ENCODE measurements at places on chromosomes 3 and 15.
A peak's percentile ranks its signal among the peaks of the same experiment; 100 is the strongest.

GRCh38 chr3:197495999-197496745 lies 59.6 kb downstream of the BDH1 start:
- DNase-seq = peak; percentile 49

GRCh38 chr3:119630128-119630879 lies 30.1 kb downstream of the POPDC2 start:
- DNase-seq = no peak

DNA sequence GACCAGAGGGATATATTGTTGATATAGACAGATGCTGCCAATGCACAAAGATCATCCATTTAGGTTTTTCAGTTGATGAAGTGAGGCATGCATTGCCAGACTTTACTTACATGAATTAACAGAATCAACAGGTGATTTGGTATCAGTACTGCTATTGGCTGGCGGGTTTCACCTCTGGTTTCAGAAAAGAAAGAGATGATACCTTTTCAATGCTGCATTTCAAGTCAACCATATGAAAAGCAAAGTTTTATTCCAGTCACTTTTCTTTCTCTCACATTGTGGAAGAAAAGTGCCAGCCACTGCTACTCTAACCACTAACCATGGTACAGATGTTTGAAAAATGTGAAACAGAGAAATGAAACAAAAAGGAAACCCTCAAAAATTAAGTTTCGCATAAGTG lies 289.1 kb downstream of the TIGIT start:
- DNase-seq = no peak

DNA sequence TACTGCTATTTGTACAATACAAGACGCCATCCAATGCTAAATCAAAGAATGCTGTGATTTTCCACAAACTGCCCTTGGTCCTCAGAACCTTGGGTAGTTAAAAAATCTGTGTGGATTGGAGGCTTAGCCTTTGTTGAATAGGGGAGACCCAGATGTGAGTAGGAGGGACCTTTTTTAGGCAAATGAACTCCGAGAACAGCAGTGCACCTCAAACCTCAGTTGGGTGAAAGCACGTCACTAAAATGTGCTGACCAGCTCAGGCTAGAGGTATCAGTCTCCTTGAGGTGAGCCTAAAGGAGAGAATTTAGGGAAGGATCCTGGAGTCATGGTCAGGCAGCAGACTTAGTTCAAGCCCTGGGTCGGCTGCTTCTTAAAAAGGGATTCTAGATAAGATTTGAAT lies 200.7 kb downstream of the SOX2 start:
- no peak for DNase-seq

GRCh38 chr3:122353893-122354401 lies 28.9 kb downstream of the CSTA start:
- no peak for DNase-seq

DNA sequence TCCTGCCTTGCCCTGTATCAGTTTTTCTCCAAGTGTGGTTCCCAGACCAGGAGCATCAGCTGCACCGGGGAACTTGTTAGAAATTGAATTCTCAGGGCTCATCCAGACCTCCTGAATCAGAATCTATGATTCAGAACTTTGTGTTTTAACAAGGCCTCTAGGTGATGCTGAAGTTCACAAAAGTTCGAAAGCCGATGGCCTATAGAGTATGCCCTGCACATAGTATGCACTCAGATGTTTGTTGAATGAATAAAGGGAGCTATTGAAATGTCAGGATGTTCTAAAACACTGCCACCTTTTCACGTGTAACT lies 664 bp upstream of the LARP6 start:
- DNase-seq = no peak

DNA sequence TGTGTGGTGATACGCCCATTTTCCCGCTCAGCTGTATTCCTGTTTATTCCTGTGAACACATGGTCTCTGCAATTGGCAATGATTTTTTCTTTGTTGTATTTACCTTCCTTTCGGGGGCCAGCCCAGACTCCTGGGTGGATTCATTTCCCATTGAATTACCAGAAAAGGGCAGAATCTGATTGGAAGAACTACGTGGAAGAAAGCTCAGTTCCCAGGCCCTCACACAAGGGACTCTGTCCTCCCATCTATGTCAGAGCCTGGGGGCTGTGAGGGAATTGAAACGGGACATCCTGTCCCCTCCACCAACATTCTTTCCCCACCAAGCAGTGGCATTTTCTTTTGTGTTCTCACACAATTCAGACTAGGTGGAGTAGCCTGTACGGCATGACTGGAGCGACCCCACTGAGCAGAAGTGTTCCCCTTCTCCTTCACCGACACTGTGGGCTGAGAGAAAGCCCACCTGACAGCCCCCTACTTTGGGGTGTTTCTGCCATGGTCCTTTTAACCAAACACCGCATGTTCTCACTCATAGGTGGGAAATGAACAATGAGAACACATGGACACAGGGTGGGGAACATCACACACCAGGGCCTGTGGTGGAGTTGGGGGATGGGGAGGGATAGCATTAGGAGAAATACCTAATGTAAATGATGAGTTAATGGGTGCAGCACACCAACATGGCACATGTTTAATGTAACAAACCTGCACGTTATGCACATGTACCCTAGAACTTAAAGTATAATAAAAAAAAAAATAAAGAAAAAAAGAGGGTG lies 32.1 kb upstream of the RFTN1 start:
- DNase-seq = no peak

DNA sequence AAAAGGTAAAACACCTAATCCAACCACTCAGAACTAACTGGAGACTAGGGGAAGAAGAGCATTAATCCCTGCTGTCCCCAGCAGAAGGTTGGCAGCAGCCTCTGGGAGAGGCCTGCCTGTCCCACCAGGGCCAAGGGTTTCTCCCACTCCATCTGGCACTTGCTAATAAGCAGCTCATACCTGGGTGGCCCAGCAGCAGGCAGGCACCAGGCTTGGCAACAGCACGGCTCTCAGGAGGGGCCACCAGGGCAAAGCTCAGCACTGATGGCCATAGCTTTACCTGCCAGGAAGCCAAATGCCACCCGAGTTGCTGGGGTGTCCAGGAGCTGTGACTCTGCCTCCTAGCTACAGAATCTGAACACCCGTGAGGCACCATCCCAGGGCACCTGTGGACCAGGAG lies 58.3 kb downstream of the BOC start:
- DNase-seq = no peak

DNA sequence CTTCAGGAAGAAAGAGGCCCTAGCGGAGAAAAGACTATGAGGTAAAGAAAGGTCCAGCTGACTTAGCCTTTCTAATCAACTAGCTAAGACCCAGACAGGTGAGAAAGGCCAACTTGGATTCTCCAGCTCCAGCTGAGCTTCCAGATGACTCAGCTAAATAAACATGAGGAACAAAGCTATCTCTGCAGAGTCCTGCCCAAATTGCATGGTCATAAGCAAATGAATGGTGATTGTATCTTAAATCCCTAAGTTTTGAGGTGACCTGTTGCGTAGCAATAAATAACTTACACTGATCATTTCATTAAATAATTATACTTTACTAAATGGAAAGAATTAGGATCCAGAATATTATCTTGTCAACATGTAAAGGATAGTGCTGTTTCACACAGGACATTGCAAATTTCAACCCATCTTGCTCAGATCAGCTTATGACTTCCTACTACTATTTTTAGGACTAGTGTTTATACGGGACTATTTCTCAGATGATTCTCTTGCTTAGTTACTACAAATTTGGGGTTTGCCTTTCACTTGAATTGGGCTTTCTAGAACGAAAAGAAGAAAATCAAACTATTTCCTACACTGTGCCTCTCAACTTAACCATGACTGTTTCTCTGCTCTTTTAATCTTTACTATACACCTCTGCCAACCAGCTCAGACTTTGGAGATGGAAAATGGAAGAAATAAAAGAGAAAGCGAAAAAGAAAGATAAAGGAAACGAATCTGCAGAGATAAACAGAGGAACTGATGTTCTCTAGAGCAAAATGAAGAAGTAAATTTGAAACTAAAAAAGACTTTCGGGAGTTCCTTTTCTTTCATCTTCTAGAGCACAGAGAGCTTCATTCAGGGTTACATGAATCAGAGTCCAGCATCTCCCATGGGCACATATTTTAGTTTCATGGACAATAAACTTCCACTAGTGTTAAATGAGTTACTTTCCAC lies 6.6 kb upstream of the ADGRG7 start:
- DNase-seq = no peak
